ENCODE measurements at places on chromosomes 16 and 17.

DNA sequence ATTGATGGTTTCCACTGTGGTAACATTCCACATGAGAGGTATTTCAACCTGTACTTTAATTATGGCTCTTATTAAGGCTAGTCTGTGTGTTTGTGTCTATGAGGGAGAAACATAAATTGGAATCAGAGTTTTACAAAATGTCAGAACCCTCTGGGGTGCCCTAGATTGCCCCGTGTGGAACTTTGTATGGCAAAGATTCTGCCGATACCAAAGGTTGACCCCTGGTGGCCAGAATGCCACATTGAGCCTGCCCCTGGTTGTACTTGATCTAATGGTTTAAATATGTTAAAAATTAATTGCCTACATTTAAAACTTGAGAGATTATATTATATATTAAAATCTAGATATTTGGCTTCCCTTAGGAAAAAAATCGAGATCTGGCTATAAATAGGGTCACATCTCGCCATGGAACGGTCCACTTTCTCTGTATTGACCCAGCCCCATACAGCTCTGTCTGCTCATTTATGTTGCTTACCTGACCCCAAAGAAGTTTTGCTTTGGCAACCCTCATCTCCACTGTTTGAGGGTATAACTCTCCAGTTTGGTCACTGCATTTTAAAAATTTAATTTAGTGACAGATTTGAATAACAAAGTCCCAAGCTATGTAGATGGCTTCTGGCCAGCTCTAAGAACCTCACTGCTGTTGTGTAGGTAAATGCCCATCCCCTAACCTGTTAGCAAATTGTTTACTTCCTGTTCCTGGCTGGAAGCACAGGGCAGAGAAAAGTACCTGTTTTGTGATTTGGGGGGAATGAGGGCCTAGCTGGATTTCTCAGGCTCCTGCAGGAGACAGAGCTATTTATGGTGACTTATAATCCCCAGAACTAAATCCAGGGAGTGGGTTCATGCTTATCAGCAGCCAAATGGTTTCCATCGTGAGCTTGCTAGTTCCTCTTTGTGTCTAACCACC lies 95.0 kb downstream of the PLCG2 start:
- DNase-seq, result no peak

DNA sequence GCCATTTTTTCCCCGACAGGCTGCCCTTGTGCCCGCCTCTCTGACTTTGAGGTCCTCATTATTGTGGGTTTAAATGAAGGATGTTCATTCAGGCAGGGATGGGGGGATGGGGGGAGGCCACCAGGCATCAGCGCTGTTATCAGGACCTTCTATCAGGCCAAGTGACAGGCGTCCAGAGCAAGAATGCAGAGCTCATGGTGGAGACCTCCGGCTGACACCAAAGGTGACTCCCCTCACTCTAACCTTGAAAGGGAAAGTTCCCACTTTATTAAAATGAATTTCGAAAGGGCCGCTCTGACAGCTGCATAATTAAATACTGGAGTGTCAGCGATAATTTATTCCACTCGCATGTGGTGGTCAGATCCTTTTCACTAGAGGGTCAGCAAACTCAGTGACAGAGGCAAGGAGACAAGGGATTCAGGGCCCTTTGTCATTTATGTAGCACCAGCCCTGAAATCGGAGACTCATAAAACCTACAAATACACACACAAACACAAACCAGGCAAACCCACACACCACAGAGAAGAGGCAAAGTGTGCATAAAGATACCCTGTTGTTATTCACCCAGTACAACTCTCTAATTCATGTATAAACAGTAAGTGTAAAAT lies 436.0 kb downstream of the MAF start:
- DNase-seq, result no peak

- no peak for DNase-seq
Observed at GRCh38 chr16:62585041-62585545, 548.9 kb upstream of the CDH8 start.

DNA sequence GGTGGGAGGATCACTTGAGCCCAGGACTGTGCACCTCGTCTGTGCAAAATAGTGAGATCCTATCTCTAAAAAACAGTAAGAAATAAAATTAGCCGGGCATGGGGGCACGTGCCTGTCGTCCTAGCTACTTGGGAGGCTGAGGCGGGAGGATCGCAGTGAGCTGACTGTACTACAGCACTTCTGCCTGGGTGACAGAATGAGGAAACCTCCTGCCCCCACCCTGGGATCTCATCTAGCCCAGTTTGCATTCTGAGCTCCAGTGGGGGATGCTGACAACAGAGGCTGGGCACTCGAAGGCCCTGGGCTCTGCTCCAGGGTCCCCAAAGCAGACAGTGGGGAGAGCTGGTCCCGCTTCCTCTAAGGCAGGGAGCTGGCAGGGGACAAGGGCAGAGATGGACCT lies 7.1 kb downstream of the NAGPA start:
- DNase-seq, result no peak

DNA sequence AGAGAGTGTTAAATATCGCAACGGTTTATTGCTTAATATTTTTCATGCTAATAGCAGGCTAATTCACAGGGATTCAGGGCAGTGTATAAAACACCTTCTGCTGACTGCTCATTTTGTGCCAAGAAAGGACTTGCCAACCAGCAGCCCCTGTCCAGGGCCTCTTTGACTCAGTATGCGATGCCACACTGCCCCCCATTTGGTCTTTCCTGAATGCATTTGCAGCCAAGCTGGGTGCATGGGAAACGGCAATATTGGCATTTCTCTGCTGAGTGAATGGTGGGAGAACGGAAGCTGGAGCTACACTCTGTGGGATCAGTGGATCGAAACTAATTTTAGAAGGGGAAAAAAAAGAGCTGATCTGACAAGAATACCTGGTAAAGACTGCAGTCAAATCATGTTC lies 152.9 kb upstream of the C16orf82 start:
- DNase-seq, result no peak
